Activated CD4-positive, alpha-beta T cell treated with anti-CD3 and anti-CD28 coated beads, Interleukin-2, amount 10 ng/mL, durations not matched to agents 7 days and 5 days (primary cell): ENCODE measurements at places on chromosomes 1 and 21. TPM values are rescaled to one million over a fixed set of nuclear protein-coding genes. Genes with fewer than 3 reads are reported as not detected.

The ANGPTL7 gene
- total RNA-seq, result not detected

- no peaks in the 10 kb centered on the region for H3K27me3 ChIP-seq
- H3K36me3 ChIP-seq, result peaks cover 58% of the 10 kb centered on the region
- peak overlapping the region; percentile 98 for H3K27ac ChIP-seq
- H3K4me3 ChIP-seq, result peak overlapping the region; percentile 94
Observed at GRCh38 chr1:110874324-110875215, 1.6 kb downstream of the CD53 start.

- H3K27me3 ChIP-seq, result no peaks in the 10 kb centered on the region
- DNase-seq, result no peak
- H3K36me3 ChIP-seq, result peaks cover 34% of the 10 kb centered on the region
- peaks cover 4% of the 10 kb centered on the region for H3K4me1 ChIP-seq
- no peak overlapping the region for H3K27ac ChIP-seq
Observed at GRCh38 chr1:198749279-198749678, 110.4 kb downstream of the PTPRC start.

DNA sequence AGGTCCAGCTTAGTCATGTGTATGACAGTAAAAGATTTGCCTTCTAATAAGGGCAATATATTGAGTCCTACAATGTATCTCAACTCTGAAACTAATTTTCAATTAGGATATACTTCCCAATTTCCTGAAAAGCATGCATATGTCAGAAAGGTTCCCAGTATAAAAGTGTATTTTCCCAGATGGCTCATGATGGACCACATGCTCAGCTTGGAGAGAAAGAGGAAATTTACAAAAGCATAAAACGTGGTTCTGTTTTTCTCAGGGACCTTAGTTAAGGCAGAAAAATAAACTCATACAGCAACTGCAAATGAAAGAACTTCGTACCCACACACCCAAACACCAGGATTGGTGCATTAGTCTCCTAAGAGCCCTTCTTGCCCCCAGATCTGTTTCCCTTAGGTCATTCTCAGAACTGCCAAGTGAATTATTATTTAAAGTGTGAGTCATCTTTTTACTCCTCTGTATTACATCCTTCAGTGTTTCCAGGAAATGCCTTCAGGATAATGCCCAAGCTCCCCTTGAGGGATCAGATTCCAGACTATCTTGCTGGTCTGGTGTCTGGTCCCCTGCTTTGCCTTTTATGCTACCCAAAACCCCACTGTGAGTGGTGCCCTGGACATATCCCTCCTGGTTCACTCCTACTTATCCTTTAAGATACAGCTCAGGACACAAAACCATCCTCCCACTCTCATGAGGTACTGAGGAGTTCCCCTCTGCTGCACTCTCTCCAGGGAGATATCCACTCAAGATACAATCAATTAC is 57.4 kb downstream of the SSX2IP start:
- no peaks in the 10 kb centered on the region for H3K36me3 ChIP-seq
- H3K27me3 ChIP-seq, result peaks cover 4% of the 10 kb centered on the region
- no peak overlapping the region for H3K4me3 ChIP-seq
- no peak for DNase-seq
- H3K27ac ChIP-seq, result no peak overlapping the region
- H3K4me1 ChIP-seq, result peaks cover 4% of the 10 kb centered on the region

GRCh38 chr1:19169642-19170041 is 40.4 kb downstream of the UBR4 start:
- H3K36me3 ChIP-seq, result peaks cover 69% of the 10 kb centered on the region
- no peak overlapping the region for H3K27ac ChIP-seq
- no peak for DNase-seq
- no peak overlapping the region for H3K4me3 ChIP-seq

The ABCA4 gene
- not detected for total RNA-seq

The CRYAA gene
- total RNA-seq, result not detected

The TRPM2 gene
- total RNA-seq, result 15.2 TPM

GRCh38 chr1:80003250-80003649 is 996.7 kb upstream of the ADGRL4 start:
- H3K36me3 ChIP-seq, result no peaks in the 10 kb centered on the region
- DNase-seq, result no peak
- no peaks in the 10 kb centered on the region for H3K27me3 ChIP-seq
- no peak overlapping the region for H3K27ac ChIP-seq
- H3K4me1 ChIP-seq, result no peaks in the 10 kb centered on the region

- DNase-seq, result no peak
- H3K27ac ChIP-seq, result no peak overlapping the region
- no peaks in the 10 kb centered on the region for H3K27me3 ChIP-seq
Observed at GRCh38 chr1:51421964-51422363, 91.6 kb upstream of the TTC39A start.

GRCh38 chr1:156689035-156689952 is 12.1 kb upstream of the NES start:
- H3K27me3 ChIP-seq, result peaks cover 63% of the 10 kb centered on the region
- DNase-seq, result peak; percentile 76
- H3K4me1 ChIP-seq, result peaks cover 31% of the 10 kb centered on the region
- H3K4me3 ChIP-seq, result no peak overlapping the region

GRCh38 chr1:64745181-64745985 is 508 bp downstream of the RAVER2 start:
- DNase-seq, result peak; percentile 7
- H3K27me3 ChIP-seq, result peaks cover 25% of the 10 kb centered on the region
- peak overlapping the region; percentile 76 for H3K4me3 ChIP-seq
- peak overlapping the region; percentile 62 for H3K27ac ChIP-seq
- H3K4me1 ChIP-seq, result peaks cover 20% of the 10 kb centered on the region
- no peaks in the 10 kb centered on the region for H3K36me3 ChIP-seq

DNA sequence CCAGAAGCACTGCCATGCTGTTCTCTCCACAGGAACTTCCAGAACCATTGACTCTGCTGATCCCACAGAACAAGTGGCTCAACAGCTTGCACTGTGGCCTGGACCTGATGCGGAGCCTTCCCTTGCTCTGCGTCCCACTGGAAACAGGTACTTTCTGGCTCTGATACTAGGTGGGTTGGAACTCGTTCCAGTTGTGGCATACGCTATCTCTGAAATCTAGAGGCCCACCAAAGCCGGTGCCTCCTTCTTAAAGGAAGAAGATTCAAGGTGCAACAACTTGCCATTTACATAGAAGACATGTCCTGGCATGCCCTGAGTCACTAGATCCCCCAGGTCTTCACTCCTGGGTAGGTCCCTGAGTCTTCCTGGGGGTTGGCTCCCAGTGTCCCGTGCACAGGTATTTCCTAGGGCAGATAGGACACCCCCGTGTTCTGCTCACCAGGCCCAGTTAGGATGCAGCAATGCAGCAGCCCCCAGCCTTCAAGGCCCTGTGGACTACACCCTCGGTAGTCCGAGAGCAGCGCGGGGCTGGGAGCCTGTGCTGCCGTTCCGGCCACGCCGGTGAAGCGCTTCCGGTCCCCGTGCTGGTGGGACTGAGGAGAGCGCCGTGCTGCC is 10.8 kb upstream of the PCBP3 start:
- H3K4me1 ChIP-seq, result peaks cover 3% of the 10 kb centered on the region
- H3K27me3 ChIP-seq, result no peaks in the 10 kb centered on the region
- no peaks in the 10 kb centered on the region for H3K36me3 ChIP-seq
- H3K4me3 ChIP-seq, result no peak overlapping the region
- DNase-seq, result no peak

DNA sequence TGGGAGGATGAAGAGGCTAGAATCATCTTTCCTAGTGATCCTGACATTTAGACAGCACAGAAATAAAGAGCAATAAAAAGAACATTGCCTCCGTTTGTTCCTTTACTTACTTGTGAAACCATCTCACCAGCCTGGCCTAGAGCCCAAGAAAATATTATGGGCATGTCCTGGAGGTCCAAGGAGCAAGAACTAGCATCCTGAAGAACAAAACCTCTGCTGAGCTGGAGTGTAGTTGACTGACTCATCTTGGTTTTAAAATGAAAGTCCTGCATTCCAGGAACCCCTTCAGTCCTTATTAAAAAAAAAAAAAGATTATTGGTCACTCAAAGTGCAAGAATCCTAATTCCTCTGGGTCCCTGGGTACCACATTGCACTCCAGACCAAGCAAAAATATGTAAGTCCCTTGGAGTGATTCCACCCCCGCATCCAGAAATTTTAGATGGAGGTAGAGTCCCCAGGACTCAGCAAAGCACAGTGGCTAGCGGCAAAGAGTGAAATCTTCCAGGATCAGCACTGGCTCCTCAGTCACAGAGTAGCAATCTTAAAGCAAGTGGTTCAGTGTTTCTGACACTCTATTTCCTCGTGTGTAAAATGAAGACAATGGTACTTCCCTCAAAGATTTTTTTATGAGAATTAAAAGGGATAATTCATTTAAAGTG is 7.0 kb downstream of the SMCP start:
- H3K36me3 ChIP-seq, result no peaks in the 10 kb centered on the region
- peaks cover 3% of the 10 kb centered on the region for H3K4me1 ChIP-seq
- no peak for DNase-seq
- no peak overlapping the region for H3K27ac ChIP-seq
- H3K4me3 ChIP-seq, result no peak overlapping the region
- peaks cover 17% of the 10 kb centered on the region for H3K27me3 ChIP-seq

DNA sequence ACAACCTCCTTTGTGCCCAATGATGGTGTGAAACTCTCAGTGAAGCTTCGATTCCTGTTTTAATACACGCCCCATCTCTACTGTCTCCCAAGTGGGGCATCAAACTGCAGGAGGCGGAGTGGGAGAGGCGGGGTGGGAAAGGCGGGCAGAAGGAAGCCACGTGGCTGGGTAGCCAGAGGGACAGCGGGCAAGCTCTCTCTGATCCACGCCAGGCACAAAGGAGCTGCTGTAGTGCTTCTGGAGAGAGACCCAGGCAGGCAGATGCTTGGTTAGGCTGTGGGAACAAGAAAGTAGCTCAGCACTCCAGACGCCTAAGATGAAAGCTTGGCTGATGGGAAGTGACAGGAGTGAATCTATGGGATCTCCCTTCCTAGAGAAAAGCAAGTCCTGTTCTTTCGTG is 25.7 kb downstream of the TRIM67 start:
- DNase-seq, result no peak
- H3K4me1 ChIP-seq, result no peaks in the 10 kb centered on the region
- H3K4me3 ChIP-seq, result no peak overlapping the region
- H3K36me3 ChIP-seq, result no peaks in the 10 kb centered on the region
- no peak overlapping the region for H3K27ac ChIP-seq

The S100A14 gene
- total RNA-seq, result not detected

The HSD3B2 gene
- total RNA-seq, result not detected

DNA sequence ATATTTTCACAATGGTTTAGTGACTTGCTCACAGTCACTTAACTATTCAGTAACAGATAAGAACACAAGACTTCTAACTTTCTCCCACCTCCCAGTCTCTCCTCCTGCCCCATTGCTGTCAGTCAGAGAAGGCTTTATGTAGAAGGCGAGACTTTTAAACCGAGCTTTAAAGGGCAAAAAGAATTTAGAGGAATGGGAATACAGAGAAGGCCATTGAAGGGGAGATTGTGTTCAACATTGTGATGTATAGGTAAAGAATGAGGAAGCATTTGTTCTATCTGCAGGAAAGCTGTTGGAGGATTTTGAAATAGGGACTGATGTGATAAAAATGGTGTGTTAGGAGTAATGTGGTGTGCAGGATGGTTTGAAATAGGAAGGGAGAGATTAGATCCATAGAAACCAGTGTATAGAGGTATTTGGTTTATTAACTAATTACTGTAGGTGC is 7.3 kb downstream of the POU2F1 start:
- no peak overlapping the region for H3K4me3 ChIP-seq
- DNase-seq, result no peak
- peaks cover 24% of the 10 kb centered on the region for H3K4me1 ChIP-seq
- H3K27me3 ChIP-seq, result no peaks in the 10 kb centered on the region
- peaks cover 5% of the 10 kb centered on the region for H3K36me3 ChIP-seq

DNA sequence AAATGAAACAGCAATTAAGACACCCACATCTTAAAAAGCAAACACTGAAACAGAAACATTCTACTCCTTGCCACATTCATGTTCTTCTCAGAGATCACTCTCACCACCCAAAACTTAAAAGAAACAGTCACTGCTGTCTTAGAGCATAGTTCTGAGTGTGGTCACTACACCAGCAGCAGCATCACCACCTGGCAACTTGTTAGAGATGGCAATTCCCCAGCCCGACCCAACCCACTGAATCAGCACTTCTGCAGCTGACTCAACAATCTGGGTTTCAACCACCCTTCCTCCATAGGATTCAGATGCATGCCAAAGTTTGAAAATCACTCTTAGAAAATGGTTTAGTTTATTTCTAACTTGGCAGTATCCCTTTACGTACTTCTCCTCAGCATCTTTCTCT is 126.1 kb downstream of the CDC42BPA start:
- no peaks in the 10 kb centered on the region for H3K36me3 ChIP-seq
- H3K27ac ChIP-seq, result no peak overlapping the region
- no peak for DNase-seq
- peaks cover 10% of the 10 kb centered on the region for H3K27me3 ChIP-seq
- no peak overlapping the region for H3K4me3 ChIP-seq
- H3K4me1 ChIP-seq, result peaks cover 6% of the 10 kb centered on the region

The F5 gene
- total RNA-seq, result 15.7 TPM

GRCh38 chr1:177817937-177818875 is 151.7 kb downstream of the SEC16B start:
- no peak for DNase-seq
- H3K4me3 ChIP-seq, result no peak overlapping the region

GRCh38 chr1:28860332-28861073 is 48.5 kb downstream of the OPRD1 start:
- no peak overlapping the region for H3K27ac ChIP-seq
- H3K36me3 ChIP-seq, result no peaks in the 10 kb centered on the region
- H3K4me1 ChIP-seq, result no peaks in the 10 kb centered on the region

- DNase-seq, result no peak
- H3K4me3 ChIP-seq, result peak overlapping the region; percentile 33
- peaks cover 26% of the 10 kb centered on the region for H3K27me3 ChIP-seq
- H3K4me1 ChIP-seq, result peaks cover 73% of the 10 kb centered on the region
Observed at GRCh38 chr1:154744352-154745035, 125.6 kb downstream of the KCNN3 start.

The LY9 gene
- 45.9 TPM for total RNA-seq

- peaks cover 3% of the 10 kb centered on the region for H3K4me1 ChIP-seq
- no peaks in the 10 kb centered on the region for H3K36me3 ChIP-seq
- no peak for DNase-seq
- H3K4me3 ChIP-seq, result no peak overlapping the region
- peaks cover 24% of the 10 kb centered on the region for H3K27me3 ChIP-seq
- H3K27ac ChIP-seq, result no peak overlapping the region
Observed at GRCh38 chr1:117599286-117600221, 6.3 kb upstream of the TENT5C start.

DNA sequence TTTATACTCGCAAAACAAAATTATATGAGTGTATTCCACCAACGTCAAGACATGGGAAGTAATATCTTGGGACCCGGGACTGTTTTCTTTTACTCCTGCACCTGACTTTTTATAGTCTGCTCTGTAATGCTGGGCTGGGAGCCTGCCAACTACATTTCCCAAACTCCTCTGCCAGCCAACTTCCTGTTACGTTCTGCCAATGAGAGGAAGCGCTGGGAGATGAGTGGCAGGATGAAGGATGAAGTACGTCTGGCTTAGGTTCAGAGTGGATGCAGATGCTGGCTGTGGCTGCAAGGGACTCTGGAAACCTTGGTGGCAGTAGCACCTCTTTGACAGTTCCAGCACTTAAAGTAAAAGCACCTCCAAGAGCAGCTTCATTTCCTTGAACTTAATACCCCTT is 59.6 kb downstream of the USP24 start:
- peaks cover 44% of the 10 kb centered on the region for H3K36me3 ChIP-seq
- no peak overlapping the region for H3K27ac ChIP-seq
- H3K27me3 ChIP-seq, result no peaks in the 10 kb centered on the region
- H3K4me3 ChIP-seq, result no peak overlapping the region
- no peak for DNase-seq

The VWA1 gene
- total RNA-seq, result 0.10 TPM
